Type B pancreatic cell (in vitro differentiated cells): ENCODE measurements at places on chromosomes 6 and 20. TPM values are rescaled to one million over a fixed set of nuclear protein-coding genes. Genes with fewer than 3 reads are reported as not detected.

- no peak for DNase-seq
Observed at GRCh38 chr6:38320358-38320757, 319.4 kb downstream of the BTBD9 start.

DNA sequence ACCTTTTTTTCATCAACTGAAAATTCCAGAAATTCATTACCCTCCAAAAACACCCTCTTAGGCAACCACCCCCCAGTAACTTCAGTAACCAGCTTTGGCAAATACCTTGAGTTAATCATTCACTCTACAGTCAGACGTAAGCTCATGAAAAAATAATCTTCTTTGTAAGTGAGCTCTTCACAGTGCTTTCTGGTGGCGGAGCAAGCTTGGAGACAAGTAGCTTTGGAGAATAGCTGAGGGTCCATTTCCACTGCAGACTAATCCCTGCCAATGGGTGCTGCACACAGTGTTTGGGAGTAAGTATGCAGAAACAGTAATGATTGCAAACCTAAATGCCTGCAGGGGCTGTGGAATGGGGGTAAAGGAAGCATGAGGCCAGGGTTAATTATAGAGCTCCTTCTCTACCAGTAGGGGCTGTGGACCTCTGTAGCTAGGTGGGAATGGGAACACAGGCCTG is 56.8 kb upstream of the HINT3 start:
- DNase-seq, result no peak

DNA sequence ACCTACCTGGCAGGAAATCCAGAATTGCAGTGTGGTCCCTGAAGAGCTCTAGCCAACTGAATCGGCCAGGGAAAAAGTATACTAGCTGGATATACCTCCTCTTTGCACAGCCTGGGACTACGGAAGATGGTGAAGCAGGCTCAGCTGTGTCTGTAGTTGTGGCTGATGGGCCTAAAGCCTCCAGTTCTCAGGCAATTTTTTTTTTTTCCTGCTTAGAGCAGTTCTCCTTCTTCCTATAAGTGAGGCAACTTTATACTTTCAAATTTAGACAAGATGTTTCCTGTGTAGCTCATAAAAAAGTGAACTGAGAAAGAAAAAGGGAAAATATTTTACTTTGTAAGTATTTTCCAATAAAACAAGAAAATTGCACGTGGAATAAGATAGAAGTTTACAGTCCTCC is 172.9 kb downstream of the CARMIL1 start:
- DNase-seq, result no peak

- DNase-seq, result no peak
Observed at GRCh38 chr6:33292996-33293682, 3.7 kb downstream of the PFDN6 start.

Gene COL9A3
- 8.8 and 21.2 TPM in 2 replicates for total RNA-seq

- DNase-seq, result no peak
Observed at GRCh38 chr6:19806971-19807396, 30.2 kb upstream of the ID4 start.

Gene KIAA0408
- total RNA-seq, result 3.3 and 7.8 TPM in 2 replicates

DNA sequence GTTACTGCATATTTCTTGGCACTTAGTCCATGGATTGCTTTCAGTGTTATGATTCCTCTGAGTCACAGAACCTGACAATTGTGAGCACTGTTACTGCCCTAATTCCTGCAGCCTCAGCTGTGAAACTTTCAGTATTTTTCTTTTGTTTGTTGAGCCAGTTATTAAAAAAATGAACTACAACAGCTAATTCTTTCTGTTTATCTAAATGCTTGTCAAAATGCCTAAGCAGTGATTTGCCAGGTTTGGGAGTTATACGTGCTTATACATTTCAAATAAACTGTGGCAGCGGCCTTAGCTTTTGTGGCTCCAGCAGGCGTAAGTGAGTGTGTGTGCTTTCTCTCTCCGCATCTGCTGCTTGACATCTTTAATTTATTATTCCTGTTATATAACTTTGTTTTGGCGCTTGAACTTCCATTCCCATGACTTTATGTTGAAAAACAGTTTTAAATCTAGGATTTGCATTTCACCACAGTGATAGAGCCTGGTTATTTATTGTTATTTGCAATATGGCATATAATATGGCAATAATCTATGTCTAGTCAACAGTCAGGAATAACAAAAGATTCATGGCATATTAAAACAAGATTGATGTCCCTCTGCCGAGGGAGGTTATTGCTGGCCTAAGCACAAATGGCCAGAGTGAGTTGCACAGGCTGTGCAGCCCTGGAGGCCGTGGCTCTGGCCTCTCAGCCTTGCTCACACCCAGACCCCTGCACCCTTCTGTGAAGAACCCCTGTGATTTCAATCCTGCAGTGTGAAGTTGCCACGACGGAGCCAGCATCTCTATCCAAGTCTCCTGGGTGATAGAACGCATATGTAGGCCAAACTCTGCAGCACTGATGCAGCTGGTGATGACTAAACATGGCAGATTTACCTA is 303.4 kb downstream of the THBS2 start:
- no peak for DNase-seq

GRCh38 chr6:106300944-106301343 is 24.6 kb downstream of the ATG5 start:
- DNase-seq, result no peak

DNA sequence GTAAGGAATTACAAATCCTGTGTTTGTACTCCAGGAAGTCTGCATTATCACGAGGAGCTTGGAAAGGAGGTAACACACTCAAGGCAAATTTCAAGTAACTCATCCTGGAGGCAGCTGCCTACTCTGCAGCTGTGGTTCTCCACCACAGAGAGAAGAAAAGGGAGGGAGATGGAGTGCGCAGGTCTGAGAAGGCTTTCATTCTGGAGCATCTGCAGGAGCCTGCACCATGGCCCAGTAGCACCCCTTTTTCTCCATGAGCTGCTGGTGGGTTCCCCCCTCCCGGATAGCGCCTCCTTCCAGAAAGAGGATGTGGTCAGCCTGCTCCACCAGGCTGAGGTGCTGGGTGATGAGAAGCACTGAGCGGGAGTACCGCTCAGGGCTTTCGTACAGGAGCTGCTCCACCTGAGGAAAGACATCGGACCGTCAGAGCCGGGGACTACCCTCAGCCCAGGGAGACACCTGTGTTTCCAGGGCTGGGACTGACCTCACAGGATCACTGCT is 1.6 kb upstream of the PSMB8 start:
- no peak for DNase-seq

GRCh38 chr20:4151991-4152695 is 136.8 kb upstream of the RNF24 start:
- DNase-seq, result no peak

Gene SNAP25
- 8.1 and 12.5 TPM in 2 replicates for total RNA-seq

Gene TRDN
- total RNA-seq, result 0.34 and 1.3 TPM in 2 replicates

DNA sequence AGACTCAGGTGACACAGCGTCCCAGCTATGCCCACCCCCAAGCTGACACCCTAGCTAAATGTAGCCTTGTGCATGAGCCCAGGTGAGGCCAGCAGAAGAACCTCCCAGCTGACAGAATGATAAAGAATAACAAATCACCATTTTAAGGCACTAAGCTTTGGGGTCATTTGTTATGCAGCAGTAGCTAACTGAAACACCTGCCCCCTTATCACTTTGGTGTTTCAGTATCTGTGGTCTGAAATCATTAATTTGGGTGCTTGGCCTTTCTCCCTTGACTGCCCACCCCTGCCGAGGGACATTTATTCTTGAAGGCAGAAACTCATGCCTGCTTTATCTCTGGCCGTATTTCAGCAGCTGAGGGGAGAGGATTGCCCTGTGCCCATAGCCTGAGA is 30.0 kb downstream of the DACT2 start:
- DNase-seq, result no peak

Gene MYO6
- 46.7 and 110 TPM in 2 replicates for total RNA-seq

DNA sequence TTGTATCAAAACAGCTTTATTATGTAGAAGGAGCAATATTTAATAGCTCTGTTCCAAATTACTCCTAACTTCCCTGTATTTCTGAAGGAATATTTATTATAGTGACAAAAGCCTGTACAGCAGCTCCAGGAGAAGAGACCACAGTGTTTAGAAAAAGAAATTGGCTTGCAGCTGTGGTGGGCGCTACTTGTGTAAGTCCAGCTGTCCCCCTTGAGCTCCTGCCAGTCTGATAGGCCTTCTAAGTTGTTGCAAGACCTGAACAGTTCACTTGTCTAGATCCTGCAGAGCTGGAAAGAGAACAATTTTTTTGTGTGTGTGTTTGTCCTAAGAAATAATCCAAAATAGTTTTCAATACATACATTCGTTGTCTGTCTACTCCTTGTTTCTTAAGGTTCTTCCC is 86.6 kb downstream of the JARID2 start:
- no peak for DNase-seq

- no peak for DNase-seq
Observed at GRCh38 chr20:44532981-44533331, 11.1 kb upstream of the SERINC3 start.

DNA sequence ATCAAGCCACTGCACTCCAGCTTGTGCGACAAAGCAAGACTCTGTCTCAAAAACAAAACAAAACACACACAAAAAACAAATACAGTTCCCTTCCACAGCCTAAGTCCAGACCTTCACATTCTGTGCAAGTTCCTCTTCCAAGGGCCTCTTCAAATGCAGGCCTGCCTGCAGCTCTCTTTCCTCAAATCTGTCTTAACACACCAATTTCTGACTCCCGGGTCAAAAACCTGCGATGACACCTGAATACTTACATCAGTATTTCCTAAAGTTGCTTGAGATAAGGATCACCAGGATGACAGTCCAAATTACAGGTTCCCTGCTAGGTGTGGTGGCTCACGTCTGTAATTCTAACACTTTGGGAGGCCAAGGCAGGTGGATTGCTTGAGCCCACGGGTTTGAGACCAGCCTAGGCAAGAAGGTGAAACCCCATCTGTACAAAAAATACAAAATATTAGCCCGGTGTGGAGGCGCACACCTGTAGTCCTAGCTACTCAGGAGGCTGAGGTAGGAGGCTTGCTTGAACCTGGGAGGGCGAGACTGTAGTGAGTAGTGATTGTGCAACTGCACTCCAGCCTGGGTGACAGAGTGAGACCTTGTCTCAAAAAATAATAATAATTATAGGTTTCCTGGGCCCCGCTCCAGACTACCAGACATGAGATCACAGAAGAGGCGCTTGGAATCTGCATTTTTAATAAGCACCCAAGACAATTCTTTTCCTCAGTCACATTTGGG is 8.8 kb upstream of the PARD6B start:
- DNase-seq, result no peak

Gene C20orf204
- 3.0 and 7.4 TPM in 2 replicates for total RNA-seq

DNA sequence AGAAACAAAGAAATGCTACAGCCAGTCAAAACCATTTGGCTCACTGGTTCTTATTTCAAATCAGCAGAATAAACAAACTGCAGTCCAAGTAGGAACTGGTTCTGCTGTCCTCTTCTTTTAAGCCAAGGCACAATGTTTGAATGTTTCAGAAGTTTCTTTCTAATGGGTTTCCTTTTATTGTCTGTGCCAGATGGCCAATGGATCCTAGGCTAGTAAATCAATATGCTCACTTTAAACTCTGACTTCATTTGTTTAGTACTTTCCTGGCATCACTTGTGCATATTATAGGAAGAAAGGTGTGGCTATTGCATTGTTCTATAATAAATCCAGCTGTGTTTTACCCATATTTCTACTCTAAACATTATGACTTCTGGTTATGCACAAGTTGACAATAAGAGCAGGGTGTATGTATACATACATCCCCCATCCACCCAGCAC is 99.7 kb upstream of the PLCB4 start:
- no peak for DNase-seq

Gene CAGE1
- total RNA-seq, result 0.19 TPM in 1 of 2 replicates, not detected in the other

Gene GABRR1
- 0.12 TPM in 1 of 2 replicates, not detected in the other for total RNA-seq
